ENCODE measurements at places on chromosomes 11 and 22. TPM values are rescaled to one million over a fixed set of nuclear protein-coding genes. Genes with fewer than 3 reads are reported as not detected.

Gene APOA4
- total RNA-seq, result not detected

Gene MFRP
- 0.08 TPM for total RNA-seq

Gene MYEOV
- total RNA-seq, result 7.0 TPM

Gene OMP
- 1.1 TPM for total RNA-seq

Gene PNPLA3
- 2.9 TPM for total RNA-seq

Gene HORMAD2
- total RNA-seq, result not detected

Gene P4HA3
- 4.4 TPM for total RNA-seq

Gene CRYBA4
- total RNA-seq, result not detected

Gene B3GAT3
- total RNA-seq, result 14.1 TPM

GRCh38 chr11:101061606-101062005 is 68.0 kb downstream of the PGR start:
- peak; percentile 47 for DNase-seq

DNA sequence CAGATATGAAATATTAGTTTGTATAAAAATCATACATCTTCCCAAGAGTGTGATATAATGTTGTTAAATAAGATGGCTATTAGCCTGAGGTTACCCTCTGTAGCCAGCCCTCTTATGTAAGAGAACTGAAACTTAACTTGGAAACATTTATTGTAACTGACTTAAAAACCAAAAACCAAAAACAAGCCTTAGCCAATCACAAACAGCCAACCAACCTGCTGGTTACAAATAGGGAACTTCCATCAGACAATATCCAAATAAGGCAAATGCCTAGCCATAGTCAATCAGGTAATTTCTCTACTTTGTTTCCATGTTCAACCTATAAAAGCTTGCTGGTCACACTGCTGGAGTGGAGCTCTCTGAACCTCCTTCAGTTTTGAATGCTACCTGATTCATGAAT is 14.1 kb downstream of the KBTBD3 start:
- no peak for DNase-seq

DNA sequence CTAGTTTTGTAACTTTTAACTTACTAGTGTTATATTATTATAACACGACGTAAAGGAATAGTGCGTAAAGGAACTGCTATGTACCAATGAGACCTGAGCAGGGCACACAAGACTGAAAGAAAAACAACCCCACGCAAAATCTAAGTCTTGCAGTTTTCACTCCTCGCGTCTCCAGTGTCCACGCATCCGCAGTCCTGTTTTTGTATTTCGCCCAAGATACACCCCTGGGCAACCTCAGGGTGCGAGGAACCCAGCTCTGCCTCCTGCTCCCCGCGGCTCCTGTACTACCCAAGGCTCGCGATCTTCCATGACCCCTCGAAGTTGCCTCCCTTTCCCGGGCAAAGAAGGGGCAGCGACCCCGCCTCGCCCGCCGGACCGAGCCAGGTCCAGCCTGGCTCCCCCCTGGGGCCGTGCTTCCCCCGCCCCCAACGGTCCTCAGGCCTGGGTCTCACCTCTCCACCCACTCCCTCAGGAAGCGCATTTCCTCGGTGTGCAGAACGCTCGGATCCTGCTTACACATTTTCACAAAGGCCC is 393 bp downstream of the ST13 start:
- DNase-seq, result peak; percentile 28

GRCh38 chr11:12090061-12090591 is 20.3 kb upstream of the MICAL2 start:
- DNase-seq, result peak; percentile 69

- DNase-seq, result peak; percentile 89
Measured at GRCh38 chr11:80899381-80899780, 1458.6 kb upstream of the TENM4 start.

GRCh38 chr11:76778874-76779273 is 4.3 kb upstream of the TSKU start:
- DNase-seq, result no peak

DNA sequence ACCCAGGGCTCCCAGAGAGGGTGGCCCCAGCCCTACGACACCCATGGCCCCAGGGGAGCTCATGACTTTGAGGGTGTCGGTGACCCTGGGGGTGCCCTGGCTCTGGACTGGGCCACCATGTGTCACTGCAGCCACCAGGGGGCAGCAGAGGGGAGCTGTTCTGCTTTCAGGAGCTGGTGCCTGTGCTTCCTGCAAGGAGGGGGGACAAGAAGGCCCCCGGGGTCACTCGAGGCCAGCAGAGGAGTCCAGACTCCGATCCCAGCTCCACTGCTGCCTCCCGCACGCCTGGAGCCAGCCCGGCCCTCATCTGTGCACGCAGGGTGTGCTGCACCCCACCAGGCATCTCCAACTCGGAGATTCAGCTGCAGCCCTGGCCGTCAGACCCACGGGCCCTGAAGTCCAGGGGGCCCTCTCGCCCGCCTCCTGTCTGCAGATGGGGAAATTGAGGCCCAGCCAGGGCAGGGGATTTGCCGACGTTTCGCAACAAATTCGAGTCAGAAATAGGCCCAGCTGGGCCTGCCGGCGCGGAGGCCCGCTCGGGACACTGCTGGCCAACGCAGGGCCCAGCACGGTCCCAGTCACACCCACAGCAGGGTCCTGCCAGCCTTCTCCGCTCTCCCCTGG is 29.5 kb upstream of the WNT7B start:
- peak; percentile 93 for DNase-seq

DNA sequence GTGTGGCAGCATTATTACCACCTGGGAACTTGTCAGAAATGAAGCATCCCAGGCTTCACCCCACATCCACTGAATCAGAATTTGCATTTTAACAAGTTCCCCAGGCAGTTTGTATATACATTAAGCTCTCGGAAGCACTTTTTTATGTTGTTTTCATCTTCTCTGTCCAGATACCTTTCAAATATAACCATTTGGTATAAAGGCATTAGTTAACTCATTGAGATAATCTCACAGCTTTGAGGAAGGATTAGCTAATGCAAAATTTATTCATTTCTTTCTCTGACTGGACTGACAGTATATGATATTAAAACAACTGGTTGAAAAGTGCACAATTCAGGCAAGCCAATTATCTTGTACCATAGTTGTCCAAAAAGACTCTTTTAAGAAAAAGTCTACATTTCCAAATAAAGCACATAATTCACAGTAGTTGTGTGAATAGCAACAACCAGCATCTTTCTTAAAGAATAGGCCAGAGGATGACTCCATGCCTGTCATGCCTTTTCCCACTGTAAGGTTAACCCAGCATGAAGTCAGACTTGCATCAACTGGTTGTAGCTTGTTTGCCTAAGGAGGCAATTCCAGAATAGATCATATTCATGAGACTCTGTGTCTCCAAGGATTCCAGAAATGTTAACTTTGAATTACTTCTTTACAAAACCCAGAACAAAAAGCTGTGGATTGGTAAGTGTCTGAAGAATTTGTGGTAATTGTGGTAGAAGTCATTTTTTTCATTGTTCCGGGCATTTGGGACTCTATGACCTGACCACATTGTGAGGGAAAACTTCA is 254.3 kb upstream of the SESN3 start:
- peak; percentile 57 for DNase-seq

DNA sequence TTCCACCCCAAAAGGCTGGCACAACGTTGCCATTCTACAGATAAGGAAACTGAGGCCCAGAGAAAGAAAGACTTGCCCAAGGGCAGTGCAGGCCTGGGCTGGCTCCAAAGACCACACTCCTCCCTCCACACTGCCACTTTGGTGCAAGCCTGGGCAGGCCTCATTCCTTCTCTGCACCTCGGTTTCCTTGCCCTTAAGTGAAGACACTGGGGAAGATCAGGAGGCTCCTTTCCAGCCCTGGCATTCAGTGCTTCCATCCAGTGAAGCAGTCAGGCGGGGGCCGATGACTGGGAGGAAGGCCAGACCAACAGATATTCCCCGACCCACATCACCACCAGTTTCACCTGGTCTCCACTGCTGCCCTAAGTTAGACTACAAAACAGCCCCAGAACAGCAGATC is 18.3 kb upstream of the TCF20 start:
- DNase-seq, result no peak

GRCh38 chr11:23976841-23977271 is 520.0 kb upstream of the LUZP2 start:
- peak; percentile 67 for DNase-seq

DNA sequence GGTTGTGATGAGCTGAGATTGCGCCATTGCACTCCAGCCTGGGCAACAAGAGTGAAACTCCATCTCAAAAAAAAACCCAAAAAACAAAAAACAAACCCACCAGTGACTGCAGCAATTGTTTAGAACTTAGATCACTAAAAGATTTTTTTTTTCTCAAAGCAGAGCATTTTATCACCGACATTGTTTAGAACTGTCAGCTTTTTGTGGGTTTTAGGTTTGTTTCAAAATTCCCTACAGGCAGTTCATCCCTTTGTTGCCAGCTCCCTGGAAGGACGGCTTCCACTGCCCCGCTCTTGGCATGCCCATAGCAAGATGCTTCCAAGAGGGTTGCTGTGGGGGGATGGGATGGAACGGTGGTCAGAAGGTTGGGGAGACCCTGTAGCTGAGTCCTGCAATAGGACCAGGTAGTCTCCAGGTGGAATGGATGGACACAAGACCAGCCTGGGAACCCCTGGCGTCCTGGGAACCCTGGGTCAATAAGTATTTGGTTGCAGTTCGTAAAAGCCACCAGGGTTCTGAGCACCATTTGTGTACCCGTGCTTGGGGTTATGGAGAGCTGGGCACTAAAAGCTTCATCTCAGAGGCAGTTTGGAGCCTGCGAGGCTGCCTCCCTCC is 46.7 kb downstream of the TSPAN18 start:
- DNase-seq, result no peak

- no peak for DNase-seq
Measured at GRCh38 chr11:34613552-34614056, 7.3 kb upstream of the EHF start.

DNA sequence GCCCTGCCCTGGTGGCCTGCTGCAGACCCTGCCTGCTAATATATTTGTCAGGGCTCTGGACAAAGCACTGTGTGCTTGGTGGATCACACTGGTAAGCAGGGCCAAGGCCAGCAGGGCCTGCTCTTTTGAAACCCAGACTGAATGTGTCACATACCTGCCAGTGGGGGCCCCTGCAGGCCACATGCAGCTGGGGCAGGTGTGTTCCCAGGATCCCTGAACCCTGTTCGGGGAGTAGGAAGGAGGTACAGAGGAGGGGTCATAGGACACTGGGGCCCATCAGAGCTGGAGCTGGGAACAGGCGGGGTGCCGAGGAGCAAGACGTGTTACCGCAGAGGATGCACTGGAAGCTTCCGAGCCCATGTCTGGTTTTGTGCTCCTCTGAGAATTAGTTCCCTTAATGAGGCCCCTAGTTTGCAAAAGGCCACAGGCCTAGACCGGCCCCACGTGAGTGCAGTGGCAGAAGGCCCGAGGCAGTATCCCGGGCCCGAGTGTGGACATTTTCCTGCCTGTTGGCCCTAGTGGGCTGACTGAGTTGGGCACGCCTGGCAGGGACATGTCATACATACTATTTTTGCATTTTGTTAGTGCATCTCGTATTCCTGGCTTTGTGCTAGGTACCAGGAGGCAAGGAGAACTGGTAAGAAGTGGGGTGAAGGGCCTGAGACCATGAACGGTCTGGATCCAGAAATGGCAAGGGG is 11.2 kb upstream of the ACR start:
- DNase-seq, result no peak

DNA sequence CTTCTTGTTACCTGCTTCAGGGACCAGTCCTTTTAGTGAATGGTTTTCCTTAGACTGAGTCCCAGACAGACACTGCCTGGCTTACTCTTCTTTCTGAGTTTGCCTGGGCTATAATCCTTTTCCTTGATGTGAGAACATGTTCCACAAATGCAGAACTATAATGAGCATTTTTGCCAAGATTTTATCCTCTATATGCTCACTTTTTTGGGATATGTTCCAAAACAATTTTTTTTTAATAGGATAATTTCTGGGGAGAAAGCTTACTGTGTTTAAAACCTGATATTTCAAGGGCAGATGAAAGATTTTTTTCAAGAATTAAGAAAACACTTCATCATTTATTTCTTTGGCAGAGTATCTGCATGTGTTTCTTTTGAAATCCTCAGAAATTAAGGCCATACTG is 110.0 kb upstream of the TENM4 start:
- no peak for DNase-seq

DNA sequence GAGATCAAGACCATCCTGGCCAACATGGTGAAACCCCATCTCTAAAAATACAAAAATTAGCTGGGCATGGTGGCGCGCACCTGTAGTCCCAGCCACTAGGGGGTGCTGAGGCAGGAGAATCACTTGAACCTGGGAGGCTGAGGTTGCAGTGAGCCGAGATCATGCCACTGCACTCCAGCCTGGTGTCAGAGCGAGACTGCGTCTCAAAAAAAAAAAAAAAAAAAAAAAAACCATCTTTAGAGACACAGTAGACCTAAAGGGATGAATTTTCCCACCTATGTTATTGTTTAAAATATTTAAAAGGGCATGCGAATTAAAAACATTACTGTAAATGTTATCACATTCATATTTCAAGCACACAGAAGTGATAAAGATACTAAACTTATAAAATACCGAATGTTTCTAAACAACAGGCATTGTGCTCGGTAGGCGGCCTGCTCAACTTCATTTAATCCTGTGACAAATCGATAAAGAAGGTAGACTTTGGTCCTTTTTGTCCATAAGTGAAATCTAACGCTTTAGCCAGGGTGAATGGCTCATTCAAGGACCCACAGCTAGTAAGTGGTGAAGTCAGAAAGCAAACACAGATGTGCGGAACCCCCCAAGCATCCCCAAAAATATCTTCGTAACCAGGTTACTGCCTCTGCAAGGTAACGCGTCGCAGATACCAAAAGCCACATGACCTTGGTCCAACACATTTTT is 16.1 kb downstream of the NCAPD3 start:
- peak; percentile 22 for DNase-seq

GRCh38 chr22:37245740-37246139 is 1.7 kb upstream of the RAC2 start:
- DNase-seq, result no peak

DNA sequence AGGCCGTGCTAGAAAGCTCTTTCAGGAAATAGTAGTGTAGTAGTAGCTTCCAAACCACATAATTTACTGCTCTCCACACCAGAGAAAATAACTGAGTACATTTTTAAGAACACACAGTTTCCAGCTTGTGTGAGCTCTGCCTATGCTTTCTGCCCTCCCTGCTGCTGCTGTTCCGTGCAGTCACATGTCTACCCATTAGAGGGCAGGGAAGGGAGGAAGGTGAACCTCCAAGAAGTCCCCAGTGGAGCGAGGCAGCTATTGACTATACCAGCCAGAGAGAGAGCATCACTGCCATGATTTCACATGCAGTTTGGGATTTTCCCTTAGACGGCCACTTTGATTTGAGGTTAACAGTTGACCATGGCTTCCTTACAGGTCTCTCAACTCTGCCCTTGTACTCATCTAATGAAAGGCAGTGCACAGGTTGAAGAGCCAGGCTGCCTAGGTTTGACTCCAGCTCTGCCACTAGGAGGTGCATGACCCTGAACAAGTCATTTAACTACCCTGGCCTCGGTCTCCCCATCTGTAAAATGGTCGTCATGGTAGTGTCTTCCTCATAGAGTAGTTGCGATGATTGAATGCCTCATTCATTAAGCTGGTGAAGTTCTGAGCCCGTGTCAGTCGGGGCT is 19.7 kb upstream of the CTTN start:
- no peak for DNase-seq
